Activated T-helper 17 cell treated with anti-CD3 and anti-CD28 coated beads, Interleukin-2, amount 50 U/mL, for 72 hours (primary cell): ENCODE measurements at places on chromosomes 3 and 15.

DNA sequence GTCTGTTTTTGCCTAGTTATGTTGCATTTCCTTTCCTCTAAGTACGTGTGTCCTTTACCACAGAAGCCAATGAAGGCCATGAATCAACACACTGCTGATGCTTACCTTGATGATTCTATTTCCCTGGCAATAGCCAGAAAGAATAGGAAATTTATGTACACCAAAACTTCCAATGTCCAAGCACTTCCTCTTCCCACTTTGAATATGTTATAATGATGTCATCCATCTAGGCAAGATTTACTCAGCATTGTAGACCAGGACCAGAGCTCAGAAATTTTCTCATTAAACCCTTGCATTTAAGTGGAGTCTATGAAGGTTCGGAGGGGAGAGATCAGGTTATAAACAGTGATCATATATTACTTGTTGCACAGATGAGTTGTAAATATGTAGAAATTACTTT, 126.0 kb downstream of the THRB start:
- H3K4me3 ChIP-seq: no peak overlapping the region
- no peaks in the 10 kb centered on the region for H3K36me3 ChIP-seq
- H3K4me1 ChIP-seq: no peaks in the 10 kb centered on the region
- H3K27ac ChIP-seq: no peak overlapping the region
- ATAC-seq: no peak

GRCh38 chr3:81068546-81068945, 692.9 kb downstream of the GBE1 start:
- H3K4me1 ChIP-seq: no peaks in the 10 kb centered on the region
- H3K27me3 ChIP-seq: no peaks in the 10 kb centered on the region
- H3K4me3 ChIP-seq: no peak overlapping the region
- ATAC-seq: no peak

- peaks cover 29% of the 10 kb centered on the region for H3K4me1 ChIP-seq
- peak overlapping the region; percentile 96 for H3K4me3 ChIP-seq
- peak; percentile 72 for ATAC-seq
- H3K27me3 ChIP-seq: no peaks in the 10 kb centered on the region
- peaks cover 41% of the 10 kb centered on the region for H3K36me3 ChIP-seq
These were observed 560 bp downstream of the ST6GAL1 start for GRCh38 chr3:186930641-186931531.

GRCh38 chr3:120448756-120449155, 2.0 kb downstream of the FSTL1 start:
- H3K4me3 ChIP-seq: no peak overlapping the region
- no peak for ATAC-seq
- no peak overlapping the region for H3K27ac ChIP-seq
- H3K27me3 ChIP-seq: peaks cover 36% of the 10 kb centered on the region
- peaks cover 6% of the 10 kb centered on the region for H3K4me1 ChIP-seq

DNA sequence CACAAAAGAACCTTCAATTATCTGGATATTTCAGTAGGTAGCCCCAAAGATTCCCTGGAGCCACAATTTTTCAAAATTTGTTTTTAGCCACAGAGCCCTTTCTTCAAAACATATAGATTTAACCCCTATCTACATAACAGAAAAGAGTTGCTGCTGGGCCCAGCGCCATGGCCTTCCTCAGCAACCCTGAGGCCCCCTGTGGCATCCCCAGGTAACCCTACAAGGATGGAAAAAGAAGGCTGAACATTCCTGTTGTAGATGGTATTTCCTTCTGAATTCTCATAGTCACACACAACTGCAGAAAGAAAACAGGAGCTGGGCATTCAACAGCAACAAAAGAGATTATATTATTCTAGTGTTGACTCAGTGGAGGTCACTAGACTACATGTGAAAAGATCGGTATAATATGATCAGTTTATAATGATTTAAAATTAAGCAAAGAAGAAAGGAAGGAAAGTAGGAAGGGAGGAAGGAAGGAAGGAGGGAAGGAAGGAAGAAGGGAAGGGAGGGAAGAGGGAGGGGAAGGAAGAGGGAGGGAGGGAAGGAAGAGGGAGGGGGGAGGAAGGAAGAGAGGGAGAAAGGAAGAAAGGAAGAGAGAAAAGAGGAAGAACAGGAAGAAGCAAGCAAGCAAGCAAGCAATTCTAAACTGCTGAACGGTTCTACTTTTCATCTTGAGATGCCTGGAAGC, 342.5 kb upstream of the NR2F2 start:
- H3K36me3 ChIP-seq: no peaks in the 10 kb centered on the region
- H3K27me3 ChIP-seq: peaks cover 3% of the 10 kb centered on the region
- H3K4me1 ChIP-seq: no peaks in the 10 kb centered on the region

DNA sequence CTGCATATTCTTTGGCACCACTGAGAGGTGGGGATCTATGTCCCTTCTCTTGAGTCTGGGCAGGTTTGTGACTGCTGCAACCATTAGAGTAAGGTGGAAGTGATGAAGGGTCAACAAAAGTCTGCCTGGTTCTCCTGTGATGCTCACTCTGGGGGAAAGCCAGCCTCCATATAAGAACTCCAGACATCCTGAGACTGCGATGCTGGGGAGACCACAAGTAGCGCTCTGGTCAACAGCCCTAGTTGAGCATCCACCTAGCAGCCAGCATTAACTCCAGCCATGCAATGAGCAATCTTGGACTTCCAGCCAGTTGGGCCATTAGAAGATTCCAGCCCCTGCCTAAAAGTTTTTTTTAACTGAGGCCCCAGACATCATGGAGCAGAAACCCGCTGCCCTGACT, 62.8 kb downstream of the SCN11A start:
- H3K4me1 ChIP-seq: no peaks in the 10 kb centered on the region
- no peaks in the 10 kb centered on the region for H3K36me3 ChIP-seq
- no peak overlapping the region for H3K4me3 ChIP-seq
- ATAC-seq: no peak
- H3K27ac ChIP-seq: no peak overlapping the region
- peaks cover 24% of the 10 kb centered on the region for H3K27me3 ChIP-seq
